Activated CD4-positive, alpha-beta T cell treated with anti-CD3 and anti-CD28 coated beads, Interleukin-2, amount 10 ng/mL, durations not matched to agents 7 days and 5 days (primary cell): ENCODE measurements at places on chromosomes 1 and 21. TPM values are rescaled to one million over a fixed set of nuclear protein-coding genes. Genes with fewer than 3 reads are reported as not detected.

DNA sequence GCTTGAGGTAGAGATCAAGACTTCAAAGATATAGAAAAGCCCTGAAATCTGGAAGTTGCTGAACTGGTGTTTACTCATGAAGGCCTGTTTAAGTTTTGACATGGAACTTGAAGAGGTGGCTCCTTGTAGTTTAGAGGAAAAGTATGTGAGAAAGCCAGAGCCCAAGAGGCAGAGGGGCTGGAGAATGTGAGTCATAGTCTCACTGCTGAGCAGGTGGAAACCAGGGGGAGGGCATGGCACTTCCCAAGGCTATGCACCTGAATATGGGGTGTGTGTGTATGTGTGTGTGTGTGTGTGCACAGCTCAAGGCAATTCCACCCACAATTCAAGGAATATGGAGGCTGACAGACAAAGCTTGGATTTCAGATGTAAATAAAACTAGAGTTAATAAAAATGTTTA, 46.8 kb upstream of the C1orf198 start:
- no peak for DNase-seq

DNA sequence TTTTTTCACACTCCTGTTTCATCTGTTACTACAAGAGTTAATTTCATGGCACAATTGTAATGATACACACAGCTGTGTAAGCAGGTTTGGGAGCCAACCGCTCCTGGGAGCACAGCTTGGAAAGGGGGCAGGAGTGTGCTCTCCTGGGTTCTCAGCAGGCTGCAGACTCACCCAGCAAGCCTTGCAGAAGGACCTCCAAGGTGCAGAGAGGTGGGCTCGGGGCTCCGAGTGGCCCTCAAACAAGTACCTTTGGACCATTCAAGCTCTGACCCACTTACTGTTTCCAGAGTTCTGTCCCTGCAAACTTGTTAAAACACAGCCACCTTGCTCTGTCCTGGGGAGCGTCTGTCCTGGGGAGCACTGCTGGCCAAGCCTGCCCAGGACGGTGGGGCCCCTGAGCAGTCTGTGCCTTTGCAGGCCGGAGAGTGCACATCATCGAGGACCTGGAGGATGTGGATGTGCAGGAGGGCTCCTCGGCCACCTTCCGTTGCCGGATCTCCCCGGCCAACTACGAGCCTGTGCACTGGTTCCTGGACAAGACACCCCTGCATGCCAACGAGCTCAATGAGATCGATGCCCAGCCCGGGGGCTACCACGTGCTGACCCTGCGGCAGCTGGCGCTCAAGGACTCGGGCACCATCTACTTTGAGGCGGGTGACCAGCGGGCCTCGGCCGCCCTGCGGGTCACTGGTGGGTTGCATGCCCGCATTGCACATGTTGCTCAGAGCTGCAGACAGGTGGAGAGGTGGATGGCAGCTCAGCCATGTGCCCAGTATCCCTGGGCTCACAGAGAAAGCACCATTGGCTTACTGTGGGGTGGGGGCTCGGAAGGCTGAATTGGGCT, 78.0 kb downstream of the OBSCN start:
- no peak for DNase-seq

The TNNT2 gene
- total RNA-seq, result not detected

DNA sequence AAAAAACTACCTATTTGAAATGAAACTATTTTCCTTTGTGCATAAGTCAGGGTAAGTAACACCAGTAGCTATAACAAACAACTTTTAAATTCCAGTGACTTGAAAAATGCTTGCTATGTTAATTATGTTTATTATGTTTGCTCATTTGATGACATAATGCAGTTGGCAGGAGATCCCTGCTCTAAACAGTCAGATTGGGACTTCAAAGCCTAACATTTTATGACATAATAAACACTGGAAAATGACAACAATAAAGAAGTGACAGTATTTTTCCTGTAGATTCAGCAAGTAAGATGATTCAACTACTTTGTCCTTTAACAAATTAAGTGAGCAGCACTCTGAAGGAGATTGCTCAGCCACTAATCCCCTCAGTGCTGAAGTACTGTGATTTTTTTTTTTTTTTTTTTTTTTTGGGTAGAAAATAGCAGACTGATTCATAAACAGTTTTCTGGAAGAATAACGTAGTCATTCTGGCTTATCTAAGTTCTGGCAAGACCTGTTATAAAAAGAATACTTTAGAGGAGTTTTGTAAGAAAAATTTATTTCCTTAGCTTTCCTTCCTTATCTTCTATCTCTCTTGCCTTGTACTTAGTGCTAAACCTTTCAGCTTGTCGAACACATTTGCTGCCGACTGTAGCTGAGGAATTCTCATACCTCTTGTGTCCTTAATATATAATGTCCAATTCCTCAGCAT, 207.2 kb downstream of the PTGER3 start:
- no peak for DNase-seq

The TNFRSF4 gene
- 44.1 TPM for total RNA-seq

DNA sequence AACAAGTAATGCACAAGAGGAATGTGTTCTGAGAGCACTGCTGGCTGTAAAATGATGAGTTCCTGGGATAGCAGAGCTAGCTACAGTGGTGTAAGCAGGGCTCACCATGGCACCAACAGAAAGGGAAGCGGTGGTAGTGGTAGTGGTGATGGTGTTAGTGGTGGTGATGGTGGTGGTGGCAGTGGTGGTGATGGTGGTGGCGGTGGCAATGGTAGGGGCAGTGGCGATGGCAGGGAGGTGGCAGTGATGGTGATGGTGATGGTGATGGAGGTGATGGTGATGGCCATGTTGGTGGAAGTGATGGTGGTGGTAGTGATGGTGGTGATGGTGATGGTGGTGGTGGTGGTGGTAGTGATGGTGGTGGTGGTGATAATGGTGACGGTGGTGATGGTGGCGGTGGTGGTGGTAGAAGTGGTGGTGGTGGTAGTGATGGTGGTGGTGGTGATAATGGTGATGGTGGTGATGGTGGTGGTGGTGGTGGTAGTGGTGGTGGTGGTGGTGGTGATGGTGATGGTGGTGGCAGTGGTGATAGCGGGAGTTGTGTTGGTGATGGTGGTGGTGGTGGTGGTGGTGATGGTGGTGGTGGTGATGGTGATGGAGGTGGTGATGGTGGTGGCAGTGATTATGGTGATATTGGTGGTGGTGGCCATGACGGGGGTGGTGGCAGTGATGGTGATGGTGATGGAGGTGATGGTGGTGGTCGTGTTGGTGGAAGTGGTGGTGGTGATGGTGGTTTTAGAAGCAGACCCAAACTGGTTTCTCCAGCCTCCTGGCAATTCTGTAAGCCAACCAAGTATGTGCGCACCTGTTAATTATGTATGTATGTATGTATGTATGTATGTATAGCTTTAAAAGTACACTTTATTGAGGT, 254.1 kb downstream of the TRABD2B start:
- DNase-seq, result no peak

GRCh38 chr1:53141487-53142055, 867 bp downstream of the SLC1A7 start:
- no peak for DNase-seq

DNA sequence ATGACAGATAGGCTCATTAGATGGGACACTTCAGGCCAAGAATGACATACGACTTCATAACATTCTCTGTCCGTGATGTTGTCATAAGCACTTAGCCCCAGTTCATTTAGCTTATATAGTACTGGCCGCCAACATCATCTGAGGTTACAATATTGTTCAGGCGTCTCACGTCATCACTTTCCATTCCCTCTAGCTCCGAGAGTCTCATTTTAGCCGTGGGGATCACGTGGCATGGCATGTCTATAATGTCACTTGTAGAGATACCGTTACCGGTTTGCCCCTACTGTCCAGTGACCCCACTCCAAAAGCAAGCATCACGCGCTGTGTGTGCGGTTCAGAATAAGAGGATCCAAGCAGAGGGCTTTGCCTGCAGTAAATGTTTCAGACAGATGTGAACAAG, 34.6 kb upstream of the HEATR1 start:
- no peak for DNase-seq

The GJA9 gene
- total RNA-seq, result not detected
